ENCODE measurements at places on chromosomes 6 and 20.

- no peak overlapping the region for H3K27ac ChIP-seq
- no peak overlapping the region for H3K4me3 ChIP-seq
- H3K4me1 ChIP-seq = no peaks in the 10 kb centered on the region
- no peak for DNase-seq
- H3K27me3 ChIP-seq = no peaks in the 10 kb centered on the region
Observed at GRCh38 chr6:105907991-105908390, 178.1 kb upstream of the PRDM1 start.

DNA sequence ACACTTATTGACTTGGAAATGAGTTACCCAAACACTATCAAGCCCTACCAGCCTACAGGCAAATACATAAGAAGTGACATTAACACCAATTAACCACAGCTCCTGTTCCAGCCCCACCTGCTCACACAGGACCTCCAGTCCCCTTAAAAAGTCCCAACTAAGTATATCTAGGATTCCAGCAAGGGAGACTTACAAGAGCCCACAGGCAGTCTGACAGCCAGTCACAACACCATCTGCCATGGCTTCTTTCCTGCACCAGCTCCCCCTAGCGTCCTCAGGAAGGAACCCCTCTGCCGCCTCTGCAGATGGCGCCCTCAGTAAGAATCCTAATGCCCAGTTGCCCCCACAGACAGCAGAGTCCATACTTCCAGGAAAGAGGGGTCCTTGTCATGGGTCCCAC, 122.1 kb downstream of the HIVEP2 start:
- no peak for DNase-seq
- peaks cover 4% of the 10 kb centered on the region for H3K36me3 ChIP-seq
- peaks cover 56% of the 10 kb centered on the region for H3K4me1 ChIP-seq
- H3K27ac ChIP-seq = no peak overlapping the region
- H3K4me3 ChIP-seq = no peak overlapping the region
- no peaks in the 10 kb centered on the region for H3K27me3 ChIP-seq

- no peaks in the 10 kb centered on the region for H3K4me1 ChIP-seq
- no peak for DNase-seq
- no peaks in the 10 kb centered on the region for H3K36me3 ChIP-seq
Observed at GRCh38 chr20:62489186-62489931, 13.6 kb upstream of the GATA5 start.

- no peak for DNase-seq
- H3K4me1 ChIP-seq = no peaks in the 10 kb centered on the region
- H3K27ac ChIP-seq = no peak overlapping the region
- H3K4me3 ChIP-seq = no peak overlapping the region
- no peaks in the 10 kb centered on the region for H3K36me3 ChIP-seq
Observed at GRCh38 chr20:60752741-60753420, 499.2 kb upstream of the CDH4 start.

GRCh38 chr20:23386304-23387117, 24.5 kb downstream of the GZF1 start:
- H3K36me3 ChIP-seq = no peaks in the 10 kb centered on the region
- H3K4me3 ChIP-seq = no peak overlapping the region
- no peaks in the 10 kb centered on the region for H3K4me1 ChIP-seq
- H3K27me3 ChIP-seq = no peaks in the 10 kb centered on the region

DNA sequence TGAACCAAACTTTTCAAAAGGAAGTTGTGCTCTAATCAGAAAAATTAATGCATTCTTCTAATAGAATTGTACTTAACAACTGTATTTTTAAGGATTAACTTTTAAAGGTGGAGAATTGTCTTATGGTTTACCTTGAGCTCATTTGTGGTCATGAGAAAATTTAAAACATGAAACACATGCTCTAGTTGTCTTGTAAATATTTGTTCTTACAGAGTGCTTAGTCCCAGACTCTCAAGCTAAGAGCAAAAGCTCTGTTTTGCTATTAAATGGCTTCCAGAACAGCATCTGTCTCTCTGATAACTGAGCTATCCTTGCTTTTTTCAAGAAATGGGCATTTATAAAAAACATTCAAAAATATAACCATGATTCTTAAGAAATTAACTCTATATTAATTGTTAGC, 512.2 kb upstream of the SYNCRIP start:
- no peaks in the 10 kb centered on the region for H3K4me1 ChIP-seq
- H3K27ac ChIP-seq = no peak overlapping the region
- DNase-seq = no peak
- no peaks in the 10 kb centered on the region for H3K36me3 ChIP-seq
- no peak overlapping the region for H3K4me3 ChIP-seq

DNA sequence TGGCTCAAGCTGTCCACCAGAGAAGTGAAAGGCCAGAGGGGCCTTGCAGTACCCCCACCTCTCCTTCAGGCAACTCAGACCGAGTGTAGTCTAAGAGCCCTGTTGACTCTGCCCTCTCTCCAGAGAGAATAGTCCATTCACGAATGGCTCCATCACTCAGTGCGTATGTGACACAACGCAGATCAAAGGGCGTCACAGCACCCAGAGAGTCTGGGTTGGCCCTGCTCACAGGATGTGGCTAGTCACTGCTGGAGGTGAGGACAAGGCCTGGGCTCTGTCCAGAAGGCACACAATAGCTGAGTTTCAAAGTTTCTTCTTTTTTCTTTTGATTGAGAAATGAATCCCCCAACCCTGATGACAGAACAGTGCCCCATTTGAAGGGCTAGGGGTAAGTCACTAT, 74.1 kb downstream of the TRMT11 start:
- no peaks in the 10 kb centered on the region for H3K4me1 ChIP-seq
- H3K27ac ChIP-seq = no peak overlapping the region
- H3K4me3 ChIP-seq = no peak overlapping the region
- no peaks in the 10 kb centered on the region for H3K27me3 ChIP-seq
- no peaks in the 10 kb centered on the region for H3K36me3 ChIP-seq

DNA sequence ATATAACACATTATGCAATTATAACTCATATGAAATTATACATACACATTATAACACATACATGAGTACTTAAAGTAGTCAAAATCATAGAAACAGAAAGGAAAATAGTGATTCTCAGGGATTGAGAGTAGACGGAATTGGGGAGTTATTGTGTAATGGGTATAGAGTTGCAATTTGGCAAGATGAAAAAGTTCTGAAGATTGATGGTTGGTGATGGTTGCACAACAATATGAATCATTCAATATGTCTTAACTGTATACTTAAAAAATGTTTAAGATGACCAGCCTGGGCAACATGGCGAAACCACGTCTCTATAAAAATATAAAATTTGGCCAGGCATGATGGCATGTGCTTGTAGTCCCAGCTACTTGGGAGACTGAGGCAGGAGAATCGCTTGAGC, 372.7 kb downstream of the CDKAL1 start:
- H3K27me3 ChIP-seq = no peaks in the 10 kb centered on the region
- H3K4me3 ChIP-seq = no peak overlapping the region
- DNase-seq = no peak
- H3K27ac ChIP-seq = no peak overlapping the region
- no peaks in the 10 kb centered on the region for H3K36me3 ChIP-seq
